CD4-positive, alpha-beta T cell treated with Interleukin-15 for 1 hour (primary cell): ENCODE measurements at places on chromosomes 1 and 21.
A peak's percentile ranks its signal among the peaks of the same experiment; 100 is the strongest.

GRCh38 chr1:153617663-153618062 is 1.5 kb upstream of the S100A14 start:
- peak; percentile 67 for DNase-seq

DNA sequence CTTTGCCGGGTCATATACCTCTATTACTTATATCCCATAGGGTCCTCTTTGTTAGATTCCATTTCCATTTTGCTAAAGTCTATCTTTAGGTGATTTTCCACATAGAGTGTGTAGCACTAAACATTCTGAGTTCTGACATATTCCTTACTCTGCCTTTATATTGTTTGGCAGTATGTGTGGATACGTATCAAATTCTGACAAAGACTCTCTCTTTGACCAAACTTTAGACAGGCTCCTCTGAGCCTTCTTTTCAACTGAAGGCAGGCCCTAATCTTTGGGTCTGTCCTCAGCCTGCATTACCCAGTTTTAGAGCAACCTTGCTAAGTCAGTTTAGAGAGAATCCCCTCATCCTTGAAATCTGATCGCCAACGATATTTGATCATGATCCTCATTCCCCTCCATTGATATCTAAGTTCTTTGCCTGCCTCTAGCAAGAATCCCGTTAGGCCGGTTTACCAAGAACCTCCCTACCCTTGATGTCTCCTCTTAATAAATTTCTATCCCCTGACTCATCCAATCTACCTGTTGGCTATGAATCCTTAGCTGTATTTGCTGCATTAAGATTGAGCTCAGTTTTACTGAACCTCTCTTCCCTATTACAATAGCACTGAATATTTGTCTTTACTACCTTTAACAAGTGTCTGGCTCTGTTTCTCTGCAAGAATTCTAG is 10.4 kb upstream of the PPT1 start:
- DNase-seq, result no peak

DNA sequence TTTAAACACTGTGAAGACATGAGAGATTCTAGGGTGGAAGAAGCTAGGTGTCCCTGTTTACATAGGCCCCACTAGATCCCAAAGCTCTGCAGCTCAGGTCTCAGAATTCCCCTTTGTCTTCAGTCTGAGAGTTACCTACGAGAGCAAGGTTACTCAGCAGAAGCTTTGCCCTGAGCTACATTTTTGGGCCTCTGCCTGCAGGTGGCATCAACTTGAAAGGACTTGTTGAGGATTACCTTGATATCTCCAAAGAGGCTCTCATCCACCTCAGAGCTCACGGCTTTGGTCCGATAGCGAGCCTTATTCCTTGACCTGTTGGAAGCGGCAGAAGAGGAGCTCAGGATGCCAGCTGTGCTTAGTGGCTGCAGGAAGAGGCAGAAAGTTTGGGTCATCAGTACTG is 7.0 kb downstream of the CFAP45 start:
- DNase-seq, result no peak

DNA sequence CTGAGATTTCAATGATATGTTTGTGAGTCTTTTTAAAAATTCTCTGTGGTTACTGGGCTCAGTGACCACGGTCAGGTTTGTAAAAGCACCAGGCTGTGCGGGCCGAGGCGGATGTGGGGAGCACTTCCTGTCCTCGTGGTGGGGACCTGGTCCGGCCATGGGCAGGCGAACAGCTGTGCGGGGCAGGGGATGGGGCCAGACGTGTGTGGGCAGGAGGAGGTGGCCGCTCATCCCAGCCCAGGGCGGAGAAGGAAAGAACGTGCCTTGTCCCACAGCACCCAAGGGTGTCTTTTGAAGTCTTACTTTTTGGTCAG is 5.2 kb upstream of the OXCT2 start:
- DNase-seq, result no peak

DNA sequence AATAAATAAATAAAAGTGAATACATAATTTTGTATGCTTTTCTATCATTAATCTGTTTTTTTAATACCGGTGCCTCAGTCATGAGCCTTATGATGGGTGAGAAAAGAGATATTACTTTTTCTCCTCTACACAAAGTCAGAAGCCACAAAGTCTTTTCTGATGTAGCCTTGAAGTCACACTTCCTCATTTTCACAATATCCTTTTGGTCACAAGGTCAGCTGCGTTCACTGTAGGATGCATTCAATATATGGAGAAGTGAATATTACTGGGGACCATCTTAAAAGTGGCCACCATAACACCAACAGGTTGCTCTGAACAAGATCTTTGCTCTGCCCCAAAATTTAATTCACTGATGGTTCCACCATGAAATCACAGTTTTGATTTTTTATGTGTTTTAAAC is 83.3 kb upstream of the TNR start:
- DNase-seq, result no peak

DNA sequence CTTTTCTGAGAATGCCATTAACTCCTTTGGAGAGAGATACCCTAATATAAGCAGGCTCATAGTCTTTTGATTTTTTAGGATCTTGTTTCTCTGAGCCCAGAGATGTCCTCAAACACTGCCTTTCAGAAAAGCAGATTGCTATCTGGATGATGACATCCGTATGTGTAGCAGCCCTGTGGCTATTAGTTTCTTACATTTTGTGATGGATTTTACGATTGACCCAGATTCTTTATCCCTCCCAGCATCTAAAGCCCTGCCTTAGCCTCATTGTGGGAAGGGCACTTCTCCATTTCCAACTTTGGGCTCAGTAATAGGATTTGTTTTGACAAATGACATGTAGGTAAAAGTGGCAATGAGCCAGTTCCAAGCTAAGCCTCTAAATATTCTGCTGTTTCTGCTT is 300.3 kb downstream of the TTLL7 start:
- no peak for DNase-seq

DNA sequence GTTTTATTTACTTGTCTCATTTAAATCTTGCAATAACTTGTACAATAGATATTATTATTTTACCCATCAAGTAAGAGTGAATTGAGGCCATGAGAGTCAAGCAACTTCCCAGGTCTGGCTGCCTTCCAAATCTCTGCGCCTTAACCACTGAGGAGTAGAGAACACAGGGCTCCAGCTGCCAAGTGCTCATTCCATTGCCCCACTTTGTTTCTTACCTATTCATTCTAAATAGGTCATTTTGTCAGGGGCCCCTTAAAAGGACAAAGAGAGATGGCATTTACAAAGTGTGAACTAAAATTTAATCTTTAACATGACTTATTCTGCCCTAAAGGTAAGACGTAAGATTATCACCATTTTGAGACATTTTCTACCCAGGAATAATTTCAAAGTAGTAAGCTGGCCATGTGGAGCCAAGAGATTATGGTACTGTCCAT is 3.5 kb downstream of the PPP1R15B start:
- no peak for DNase-seq

DNA sequence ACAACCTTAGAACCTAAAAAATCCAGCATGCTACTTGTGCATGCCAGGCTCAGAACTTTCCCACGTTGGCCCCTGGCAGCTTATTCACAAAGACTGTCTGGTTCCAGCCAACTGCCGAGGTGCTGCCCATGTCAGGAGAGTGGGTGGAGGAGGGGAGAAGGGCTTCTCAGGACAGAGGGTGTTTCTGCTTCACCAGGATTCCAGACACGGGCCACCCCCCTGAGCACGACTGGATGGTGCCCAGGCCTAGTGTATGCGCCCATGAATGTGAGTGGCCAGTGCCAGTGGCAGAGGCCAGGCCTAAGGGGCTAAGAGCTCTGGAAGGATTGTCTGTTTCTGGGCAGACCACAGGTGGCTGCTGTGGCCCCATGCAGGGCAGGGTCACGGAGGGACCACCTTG is 148.2 kb upstream of the COL6A1 start:
- DNase-seq, result no peak

DNA sequence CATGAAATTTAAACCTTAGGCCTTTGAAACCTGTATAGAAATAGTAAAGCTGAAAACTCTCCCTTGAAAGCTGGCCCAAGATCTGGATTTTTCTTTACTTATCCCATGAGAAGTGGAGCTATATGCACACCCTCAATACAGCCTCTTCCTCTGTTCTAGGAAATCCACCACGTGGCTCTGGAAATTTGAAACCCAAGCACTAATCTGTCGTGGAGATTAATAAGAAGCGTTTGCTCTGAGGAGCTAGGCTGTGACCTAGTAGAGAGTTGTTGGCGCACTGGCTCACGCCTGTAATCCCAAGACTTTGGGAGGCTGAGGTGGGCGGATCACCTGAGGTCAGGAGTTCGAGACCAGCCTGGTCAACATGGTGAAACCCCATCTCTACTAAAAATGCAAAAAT is 291.3 kb upstream of the PLXNA2 start:
- DNase-seq, result no peak

DNA sequence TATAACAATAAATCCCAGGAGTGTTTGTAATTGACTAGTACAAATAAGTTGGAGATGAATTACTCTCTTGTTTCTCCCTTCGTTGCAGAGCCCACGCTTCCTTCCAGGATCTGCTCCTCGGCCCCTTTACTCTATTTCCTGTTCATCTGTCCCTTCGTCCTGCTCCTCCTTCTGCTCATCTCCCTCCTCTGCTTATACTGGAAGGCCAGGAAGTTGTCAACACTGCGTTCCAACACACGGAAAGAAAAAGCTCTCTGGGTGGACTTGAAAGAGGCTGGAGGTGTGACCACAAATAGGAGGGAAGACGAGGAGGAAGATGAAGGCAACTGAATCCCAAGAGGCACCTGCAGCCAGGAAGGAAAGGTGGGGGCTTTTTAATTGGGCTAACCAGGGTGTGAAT is 26.4 kb upstream of the TTF2 start:
- DNase-seq, result no peak

- no peak for DNase-seq
Observed at GRCh38 chr1:27543284-27543683, 53.3 kb upstream of the WASF2 start.

DNA sequence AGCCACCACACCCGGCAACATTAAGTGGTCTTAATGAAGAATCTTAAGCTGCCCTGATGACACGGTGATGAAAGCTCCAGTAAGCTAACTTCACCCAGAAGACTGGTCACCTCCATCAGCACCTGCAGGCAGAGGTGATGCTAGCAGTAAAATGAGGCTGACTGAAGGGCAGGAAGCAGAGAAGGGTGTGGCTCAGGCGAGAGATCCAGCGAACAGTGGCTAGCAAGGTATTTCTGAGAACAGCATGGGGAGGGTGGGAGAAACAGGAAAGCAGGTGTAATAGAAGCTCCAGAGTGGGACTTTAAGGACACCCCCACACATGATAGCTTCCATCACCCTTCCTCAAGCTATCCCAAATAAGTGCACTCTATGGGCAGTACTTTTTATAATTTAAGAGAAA is 15.9 kb upstream of the DISP1 start:
- DNase-seq, result no peak

DNA sequence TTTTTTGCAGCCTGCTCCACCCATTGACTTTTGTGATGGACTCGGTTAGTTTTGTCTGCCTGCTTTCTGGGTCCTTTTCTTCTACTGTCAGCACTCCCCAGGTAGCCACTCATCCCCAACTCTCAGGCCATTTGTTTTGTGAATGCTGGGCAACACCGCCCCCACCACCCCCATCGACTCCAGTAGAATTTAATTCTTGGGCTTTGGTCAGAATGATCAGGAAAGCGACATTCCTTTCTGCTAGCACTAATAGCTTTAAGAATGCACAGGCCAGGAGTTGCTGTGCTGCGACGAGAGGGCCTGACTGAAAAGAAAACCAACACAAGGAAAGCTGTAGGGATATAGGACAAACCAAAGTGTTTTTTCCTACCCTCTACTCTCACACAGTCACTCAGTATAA is 144.4 kb downstream of the CDC7 start:
- no peak for DNase-seq

GRCh38 chr1:112866151-112866550 is 89.8 kb downstream of the SLC16A1 start:
- no peak for DNase-seq

- DNase-seq, result no peak
Observed at GRCh38 chr1:44368471-44369151, 13.6 kb upstream of the ERI3 start.

DNA sequence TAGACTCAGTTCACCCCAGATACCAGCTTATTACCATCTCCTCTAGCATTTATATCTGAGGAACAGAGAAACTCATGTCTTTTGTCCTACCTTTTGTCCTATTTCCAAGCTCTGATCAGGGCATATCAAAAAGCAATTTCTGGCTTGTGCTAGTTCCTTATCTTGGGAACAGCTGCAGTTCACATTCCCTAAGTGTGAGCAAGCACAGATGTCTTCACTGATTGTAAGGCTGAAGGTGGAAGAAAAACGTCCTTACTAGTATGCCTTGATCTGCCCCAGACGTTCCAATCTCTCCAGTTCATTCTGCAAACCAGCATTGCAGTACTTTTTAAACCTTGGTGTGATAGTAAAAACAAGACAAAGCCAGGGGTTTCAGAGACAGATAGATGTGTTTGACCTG is 139.8 kb downstream of the NCAM2 start:
- no peak for DNase-seq

- DNase-seq, result peak; percentile 85
Observed at GRCh38 chr21:41425954-41426675, at the start of gene MX1. Gene MX1, plus strand, starts transcription at chr21:41426239. Its CDS starts 5,832 bp downstream, at chr21:41432071.
